ENCODE measurements at places on chromosomes 1 and 21. TPM values are rescaled to one million over a fixed set of nuclear protein-coding genes. Genes with fewer than 3 reads are reported as not detected.

The MYBPHL gene
- 3.6 TPM for total RNA-seq

DNA sequence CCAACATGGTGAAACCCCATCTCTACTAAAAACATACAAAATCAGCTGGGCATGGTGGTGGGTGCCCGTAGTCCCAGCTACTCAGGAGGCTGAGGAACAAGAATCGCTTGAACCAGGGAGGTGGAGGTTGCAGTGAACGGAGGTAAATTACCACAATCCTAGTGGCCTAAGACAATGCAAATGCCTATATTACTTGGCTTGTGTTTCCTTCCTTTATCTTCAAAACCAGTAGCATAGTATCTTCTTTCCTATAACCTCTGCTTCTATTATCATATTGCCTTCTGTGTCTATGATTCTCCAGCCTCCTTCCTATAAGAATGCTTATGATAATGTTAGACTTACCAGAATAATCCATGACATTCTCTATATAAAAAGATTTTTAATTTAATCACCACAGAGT is 156.2 kb upstream of the RGS18 start:
- no peaks in the 10 kb centered on the region for H3K4me1 ChIP-seq
- no peaks in the 10 kb centered on the region for H3K27me3 ChIP-seq
- no peaks in the 10 kb centered on the region for H3K36me3 ChIP-seq
- H3K4me3 ChIP-seq: no peak overlapping the region
- no peak overlapping the region for H3K27ac ChIP-seq

DNA sequence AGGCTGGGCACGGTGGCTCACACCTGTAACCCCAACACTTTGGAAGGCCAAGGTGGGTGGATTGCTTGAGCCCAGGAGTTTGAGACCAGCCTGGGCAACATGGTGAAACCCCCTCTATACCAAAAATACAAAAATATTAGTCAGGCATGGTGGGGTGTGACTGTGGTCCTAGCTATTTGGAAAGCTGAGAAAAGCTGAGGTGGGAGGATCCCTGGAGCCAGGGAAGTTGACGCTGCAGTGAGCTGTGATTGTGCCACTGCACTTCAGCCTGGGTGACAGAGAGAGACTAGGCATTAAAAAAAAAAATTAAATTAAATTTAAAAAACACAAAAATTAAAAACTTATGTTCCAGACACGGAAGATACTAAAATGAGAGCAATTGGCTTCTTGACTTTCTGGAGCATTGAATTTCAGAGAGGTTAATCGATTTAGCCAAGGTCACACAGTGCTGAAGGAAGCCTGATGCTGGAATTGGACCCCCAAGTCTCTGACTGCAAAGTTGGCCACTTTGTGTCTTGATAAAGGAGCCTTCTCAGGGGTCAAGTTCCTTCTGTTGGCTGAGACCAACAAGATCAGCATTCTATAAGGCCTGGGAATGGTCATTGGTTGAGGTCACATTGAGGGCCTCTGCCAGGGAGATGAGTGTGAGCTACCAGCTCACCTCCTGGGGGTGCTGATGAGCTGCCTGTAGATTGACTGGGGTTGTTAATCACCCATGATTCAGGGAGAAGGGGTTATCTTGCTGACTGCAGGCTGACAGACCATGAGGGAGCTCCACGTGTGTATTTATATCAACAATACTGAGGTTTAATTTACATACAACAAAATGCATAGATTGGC is 54.3 kb downstream of the RPS6KA1 start:
- H3K4me3 ChIP-seq: no peak overlapping the region
- H3K4me1 ChIP-seq: peaks cover 5% of the 10 kb centered on the region
- H3K27me3 ChIP-seq: no peaks in the 10 kb centered on the region
- no peak overlapping the region for H3K27ac ChIP-seq
- no peaks in the 10 kb centered on the region for H3K36me3 ChIP-seq

DNA sequence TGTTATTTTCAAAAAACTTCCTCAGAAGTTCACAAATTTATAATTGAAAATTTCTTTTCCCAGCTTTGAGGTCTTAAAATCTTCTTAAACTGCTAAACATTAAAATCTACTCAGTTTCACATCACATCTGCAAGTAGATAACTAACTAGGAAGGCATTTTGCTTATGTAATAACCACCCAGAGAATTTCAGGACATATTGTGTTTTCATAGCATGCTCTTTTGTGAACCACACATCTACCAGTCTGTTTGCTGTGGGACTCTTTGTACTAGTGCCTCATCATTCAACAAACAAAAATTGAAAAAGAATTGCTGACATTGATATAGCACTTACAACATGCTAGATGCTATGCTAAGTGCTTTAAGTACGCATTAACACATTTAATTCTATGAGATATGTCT is 31.6 kb upstream of the C1orf146 start:
- no peaks in the 10 kb centered on the region for H3K4me1 ChIP-seq
- DNase-seq: no peak
- H3K4me3 ChIP-seq: no peak overlapping the region
- no peaks in the 10 kb centered on the region for H3K27me3 ChIP-seq
- H3K36me3 ChIP-seq: peaks cover 4% of the 10 kb centered on the region

DNA sequence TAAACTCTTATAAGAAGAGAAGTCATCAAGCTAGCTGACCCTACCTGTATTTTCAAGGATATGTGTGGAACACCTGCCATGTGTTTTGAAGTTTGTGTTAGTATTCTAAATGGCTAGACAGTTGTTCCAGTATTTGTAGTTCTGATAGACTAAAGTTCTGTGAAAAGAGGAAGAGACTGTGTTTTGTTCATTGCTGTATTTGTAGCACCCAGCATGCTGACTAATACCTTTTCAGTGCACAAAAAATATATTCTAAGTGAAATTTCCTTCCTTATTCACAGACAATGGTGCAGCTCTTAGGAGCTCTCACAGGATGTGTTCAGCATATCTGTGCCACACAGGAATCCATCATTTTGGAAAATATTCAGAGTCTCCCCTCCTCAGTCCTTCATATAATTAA is 8.2 kb upstream of the METTL18 start:
- DNase-seq: no peak
- H3K27ac ChIP-seq: no peak overlapping the region
- peaks cover 18% of the 10 kb centered on the region for H3K36me3 ChIP-seq
- no peak overlapping the region for H3K4me3 ChIP-seq

GRCh38 chr1:17434601-17435000 is 4.9 kb downstream of the RCC2 start:
- no peaks in the 10 kb centered on the region for H3K27me3 ChIP-seq
- H3K27ac ChIP-seq: no peak overlapping the region
- peaks cover 9% of the 10 kb centered on the region for H3K36me3 ChIP-seq
- DNase-seq: no peak
- H3K4me3 ChIP-seq: no peak overlapping the region

All from upper lobe of right lung (tissue), 1 donor.